ENCODE measurements at places on chromosomes 7 and 10. TPM values are rescaled to one million over a fixed set of nuclear protein-coding genes. Genes with fewer than 3 reads are reported as not detected.

- DNase-seq: no peak
- H3K4me3 ChIP-seq: no peak overlapping the region
- no peaks in the 10 kb centered on the region for H3K27me3 ChIP-seq
- peaks cover 4% of the 10 kb centered on the region for H3K36me3 ChIP-seq
Measured at GRCh38 chr7:4689668-4690067, 7.6 kb downstream of the FOXK1 start.

GRCh38 chr10:124060148-124060720, 33.2 kb downstream of the CHST15 start:
- no peak overlapping the region for H3K4me3 ChIP-seq
- H3K36me3 ChIP-seq: no peaks in the 10 kb centered on the region
- H3K27me3 ChIP-seq: no peaks in the 10 kb centered on the region
- no peak overlapping the region for H3K27ac ChIP-seq
- DNase-seq: no peak

AKR1C3 gene
- polyA plus RNA-seq: 0.70 TPM

DNA sequence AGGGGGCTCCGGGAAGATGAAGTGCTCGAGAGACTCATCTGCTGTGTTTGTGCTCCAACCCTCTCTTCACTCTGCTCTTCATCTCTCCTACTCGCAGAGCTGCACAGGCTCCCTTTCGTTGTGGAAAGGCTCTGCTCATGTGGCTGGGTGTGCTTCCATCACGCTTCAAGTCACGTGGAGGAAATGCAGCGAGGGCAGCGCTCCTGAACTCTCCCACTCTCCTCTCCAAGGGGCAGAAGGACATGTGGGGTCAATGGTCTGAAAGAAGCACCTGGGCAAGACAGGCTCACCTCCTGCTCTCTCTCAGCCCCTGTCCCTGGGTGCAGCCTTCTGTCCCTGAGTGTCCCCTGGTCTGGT, 72.6 kb downstream of the USP6NL start:
- DNase-seq: no peak
- H3K4me3 ChIP-seq: no peak overlapping the region
- no peaks in the 10 kb centered on the region for H3K27me3 ChIP-seq

GRCh38 chr7:484356-485101, 35.1 kb downstream of the PDGFA start:
- no peak overlapping the region for H3K4me3 ChIP-seq
- no peaks in the 10 kb centered on the region for H3K27me3 ChIP-seq
- no peak for DNase-seq
- no peak overlapping the region for H3K27ac ChIP-seq

Data from SK-N-SH (cell line).